ENCODE measurements at places on chromosomes 11 and 22.

DNA sequence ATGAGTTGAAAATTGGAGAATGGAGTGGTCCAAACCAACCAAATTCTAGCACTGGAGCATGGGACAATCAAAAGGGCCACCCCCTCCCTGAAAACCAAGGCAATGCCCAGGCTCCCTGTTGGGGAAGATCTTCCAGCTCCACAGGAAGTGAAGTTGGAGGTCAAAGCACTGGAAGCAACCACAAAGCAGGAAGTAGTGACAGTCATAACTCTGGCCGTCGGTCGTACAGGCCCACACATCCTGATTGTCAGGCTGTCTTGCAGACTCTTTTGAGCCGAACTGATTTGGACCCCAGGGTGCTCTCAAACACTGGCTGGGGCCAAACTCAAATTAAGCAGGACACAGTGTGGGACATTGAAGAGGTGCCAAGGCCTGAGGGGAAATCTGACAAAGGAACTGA is 80.5 kb upstream of the ADSL start:
- no peak for DNase-seq

- no peak for DNase-seq
These were observed 25.5 kb downstream of the UBASH3B start for GRCh38 chr11:122681070-122681469.

DNA sequence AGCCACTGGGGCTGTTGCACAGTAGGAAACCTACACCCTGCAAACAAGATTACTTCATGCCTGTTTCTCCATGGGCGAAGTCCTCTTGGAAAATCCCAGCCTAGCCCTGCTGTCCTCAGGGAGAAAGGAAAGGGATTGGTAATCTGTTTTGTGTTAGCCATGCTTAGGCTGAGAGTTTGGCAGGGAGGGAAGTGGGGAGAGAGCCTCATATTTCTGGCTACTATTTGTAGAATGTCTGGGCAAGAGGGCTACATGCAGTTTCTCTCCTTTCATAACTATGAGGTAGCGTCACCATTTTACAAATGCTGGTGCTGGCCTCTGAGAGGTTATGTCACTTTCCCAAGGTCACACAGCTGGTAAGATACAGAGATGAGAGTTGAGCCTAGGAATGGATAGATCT is 737 bp upstream of the MFRP start:
- peak; percentile 78 for DNase-seq

- no peak for DNase-seq
These were observed 120.7 kb upstream of the TOP3B start for GRCh38 chr22:22103078-22103875.

DNA sequence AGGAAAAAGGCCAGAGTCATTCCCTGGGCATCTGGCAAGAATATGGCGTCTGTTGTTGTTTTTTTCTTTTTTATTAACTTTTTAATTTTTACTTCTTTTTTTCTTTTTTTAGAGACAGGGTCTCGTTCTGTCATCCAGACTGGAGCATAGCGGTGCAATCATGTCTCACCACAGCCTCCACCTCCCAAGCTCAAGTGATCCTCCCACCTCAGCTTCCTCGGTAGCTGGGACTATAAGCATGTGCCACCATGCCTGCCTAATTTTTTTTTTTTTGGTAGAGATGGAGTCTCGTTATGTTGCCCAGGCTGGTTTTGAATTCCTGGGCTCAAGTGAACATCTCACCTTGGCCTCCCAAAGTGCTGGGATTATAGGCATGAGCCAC is 54.0 kb upstream of the PRDM11 start:
- no peak for DNase-seq

- no peak for DNase-seq
These were observed 14.3 kb upstream of the PMM1 start for GRCh38 chr22:41603873-41604332.

DNA sequence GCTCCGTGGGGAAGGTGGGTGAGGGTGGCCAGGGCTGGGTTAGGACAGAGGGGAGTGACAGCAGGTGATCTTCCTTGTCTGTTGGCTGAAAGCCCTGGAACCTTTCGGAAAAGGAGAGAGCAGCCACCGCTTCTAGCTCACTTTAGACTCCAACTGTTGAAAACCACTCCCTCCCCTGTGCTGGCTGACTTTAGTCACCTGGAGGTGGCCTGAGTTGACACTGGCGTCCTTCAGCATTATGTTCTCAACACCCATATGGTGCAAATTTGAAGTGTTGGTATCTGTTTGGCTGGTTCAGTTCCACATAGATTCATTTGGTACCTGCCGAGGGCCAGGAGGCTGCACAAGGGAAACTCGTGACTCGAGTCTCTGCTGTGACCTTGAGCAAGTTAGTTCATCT is 28.8 kb downstream of the ZC3H7B start:
- DNase-seq: no peak

- DNase-seq: no peak
These were observed 14.8 kb downstream of the SGSM3 start for GRCh38 chr22:40385036-40385782.

- DNase-seq: no peak
These were observed 579 bp upstream of the SLC5A4 start for GRCh38 chr22:32255726-32256125.

DNA sequence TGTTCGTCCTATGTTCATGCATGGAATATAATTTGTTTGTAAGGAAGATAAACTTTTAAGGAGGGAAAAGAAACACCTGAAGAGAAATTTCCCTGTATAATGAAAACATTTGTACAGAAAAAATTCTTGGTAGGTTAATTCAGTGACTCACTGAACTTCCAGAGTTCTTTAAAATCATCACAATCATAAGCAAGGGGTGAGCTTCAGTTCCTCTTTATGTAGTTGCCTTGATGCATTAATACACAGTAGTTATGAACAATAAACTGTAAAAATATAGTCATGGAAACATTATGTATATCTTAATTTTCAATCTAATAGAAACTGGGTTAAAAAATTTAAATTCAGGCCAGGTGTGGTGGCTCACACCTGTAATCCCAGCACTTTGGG is 1.1 kb upstream of the C11orf65 start:
- no peak for DNase-seq

DNA sequence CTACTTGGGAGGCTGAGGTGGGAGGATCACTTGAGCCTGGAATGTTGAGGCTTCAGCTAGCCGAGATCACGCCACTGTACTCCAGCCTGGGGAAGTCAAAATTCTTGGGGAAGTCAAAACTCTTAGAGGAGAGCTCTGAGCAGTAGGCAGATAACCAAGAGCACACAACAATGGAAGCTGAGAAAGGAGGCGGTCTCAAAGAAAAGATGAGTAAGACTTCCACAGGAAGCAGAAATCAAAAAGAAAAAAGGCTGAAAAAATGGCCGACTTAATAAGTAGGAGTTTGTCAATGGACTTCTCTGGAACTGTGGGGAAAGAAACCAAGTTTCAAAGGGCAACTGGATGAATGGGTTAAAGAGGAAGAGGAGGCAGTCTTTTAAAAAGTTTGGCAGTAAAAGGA is 32.1 kb downstream of the RAB30 start:
- no peak for DNase-seq

DNA sequence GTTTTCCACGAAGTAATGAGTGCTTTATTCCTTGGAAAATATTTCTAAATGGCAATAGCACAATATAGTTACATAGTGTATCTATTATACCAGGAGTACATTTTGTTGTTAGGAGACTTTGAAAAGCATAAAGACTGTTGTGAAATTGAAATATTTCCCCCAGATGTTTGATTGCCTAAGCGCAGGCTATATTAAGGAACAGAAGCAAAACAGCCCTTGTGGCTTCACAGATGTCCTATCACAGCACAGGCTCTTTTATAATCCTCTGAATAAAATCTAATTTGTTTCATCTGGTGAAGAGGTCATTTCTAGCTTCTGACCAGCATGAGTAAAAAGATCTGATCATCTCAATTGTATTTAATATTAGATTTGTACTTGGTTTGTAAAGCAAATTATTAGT is 48.2 kb downstream of the BSX start:
- DNase-seq: peak; percentile 44

DNA sequence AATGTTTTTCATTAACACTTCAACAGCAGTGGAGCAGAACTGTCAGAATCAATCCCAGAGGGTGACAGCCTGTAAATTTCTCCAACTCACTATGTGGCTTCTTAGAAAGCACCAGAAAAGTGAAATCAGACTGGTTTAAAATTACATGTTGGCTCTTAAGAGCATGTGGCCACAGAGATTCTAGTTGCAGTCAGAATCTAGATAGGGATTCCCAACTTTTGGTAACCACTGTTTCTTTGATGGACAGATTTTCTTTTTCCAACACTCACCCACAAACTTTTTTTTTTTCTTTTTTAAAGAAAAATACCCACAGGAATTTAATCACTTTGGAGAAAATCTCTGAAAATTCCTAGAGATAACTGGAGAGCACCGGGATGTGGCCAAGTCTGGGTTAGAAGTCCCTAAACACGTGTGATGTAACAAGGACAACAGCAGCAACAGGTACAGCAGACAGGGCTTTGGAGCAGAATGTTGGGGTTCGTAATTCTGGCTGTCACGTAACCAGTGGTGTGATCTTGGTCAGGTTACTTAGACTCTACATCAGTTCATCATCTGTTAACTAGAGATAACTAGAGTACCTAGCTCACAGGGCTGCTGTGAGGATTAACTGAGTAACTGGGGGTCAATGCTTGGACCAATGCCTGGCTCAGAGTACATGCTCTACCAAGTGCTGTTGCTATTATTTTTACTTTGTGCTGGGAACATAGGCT is 100.1 kb downstream of the NAT10 start:
- DNase-seq: no peak

DNA sequence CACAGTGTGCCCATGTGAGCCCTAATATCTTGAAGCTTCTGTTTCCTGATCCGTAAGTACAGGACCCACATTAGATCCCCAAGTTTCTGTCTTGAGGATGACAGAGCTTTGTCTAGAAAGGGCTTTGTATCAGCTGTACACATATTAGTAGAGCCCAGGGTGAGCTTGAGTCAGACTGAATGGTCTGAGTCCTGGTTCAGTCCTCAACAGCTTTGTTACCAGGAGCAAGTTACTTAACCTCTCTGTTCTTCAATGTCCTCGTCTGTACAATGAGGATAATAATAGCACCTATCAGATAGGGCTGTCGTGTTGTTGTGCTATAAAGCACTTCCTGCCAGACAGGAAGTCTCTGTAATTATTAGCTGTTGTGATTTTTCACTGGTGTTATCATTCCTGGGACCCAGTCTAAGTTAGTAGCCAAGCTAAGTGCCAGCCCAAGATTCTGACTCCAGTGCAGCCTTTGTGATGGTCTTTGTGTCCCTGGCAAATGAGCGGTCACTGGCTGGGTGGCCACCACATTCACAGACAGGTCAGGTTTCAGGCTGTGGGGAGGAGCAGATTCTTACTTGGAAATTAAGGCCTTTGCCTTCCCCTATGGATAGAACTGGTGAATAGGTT is 6.8 kb downstream of the TOM1 start:
- DNase-seq: no peak

DNA sequence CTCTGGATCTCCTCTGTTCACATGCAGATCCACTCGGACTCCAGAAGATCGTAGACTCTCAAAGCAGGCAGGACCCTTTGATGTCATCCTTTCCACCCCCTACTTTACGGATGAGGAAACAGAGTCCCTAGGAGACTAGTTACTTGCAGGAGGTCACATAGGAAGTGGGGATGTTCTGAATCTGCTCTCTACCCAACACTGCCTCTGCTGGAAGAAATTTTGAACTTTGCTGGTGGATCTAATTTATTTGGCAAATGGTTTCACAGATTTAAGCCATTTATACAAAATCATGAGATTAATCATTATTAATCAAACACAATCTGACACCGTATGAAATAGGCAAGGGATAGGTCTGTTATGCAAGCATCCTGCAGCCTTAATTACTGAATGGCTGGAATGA is 55.0 kb upstream of the USP47 start:
- DNase-seq: no peak

DNA sequence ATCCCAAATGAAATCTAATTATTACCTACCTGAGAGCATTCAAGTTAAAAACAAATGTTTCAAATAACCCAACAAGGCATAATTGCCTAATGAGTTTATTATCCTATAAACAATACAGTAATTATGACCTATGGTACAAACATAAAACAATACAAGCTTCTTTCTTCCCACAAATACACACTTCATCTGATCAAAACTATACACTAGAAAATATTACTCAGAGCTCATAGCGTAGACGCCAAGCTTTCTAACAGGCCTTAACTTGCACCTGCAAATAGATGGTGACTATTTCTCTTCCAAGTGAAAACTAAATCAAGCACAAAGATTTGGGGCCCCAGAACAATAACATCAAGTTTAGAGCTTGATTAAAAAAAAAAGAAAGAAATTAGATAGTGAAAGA is 78.1 kb downstream of the SOX6 start:
- no peak for DNase-seq

DNA sequence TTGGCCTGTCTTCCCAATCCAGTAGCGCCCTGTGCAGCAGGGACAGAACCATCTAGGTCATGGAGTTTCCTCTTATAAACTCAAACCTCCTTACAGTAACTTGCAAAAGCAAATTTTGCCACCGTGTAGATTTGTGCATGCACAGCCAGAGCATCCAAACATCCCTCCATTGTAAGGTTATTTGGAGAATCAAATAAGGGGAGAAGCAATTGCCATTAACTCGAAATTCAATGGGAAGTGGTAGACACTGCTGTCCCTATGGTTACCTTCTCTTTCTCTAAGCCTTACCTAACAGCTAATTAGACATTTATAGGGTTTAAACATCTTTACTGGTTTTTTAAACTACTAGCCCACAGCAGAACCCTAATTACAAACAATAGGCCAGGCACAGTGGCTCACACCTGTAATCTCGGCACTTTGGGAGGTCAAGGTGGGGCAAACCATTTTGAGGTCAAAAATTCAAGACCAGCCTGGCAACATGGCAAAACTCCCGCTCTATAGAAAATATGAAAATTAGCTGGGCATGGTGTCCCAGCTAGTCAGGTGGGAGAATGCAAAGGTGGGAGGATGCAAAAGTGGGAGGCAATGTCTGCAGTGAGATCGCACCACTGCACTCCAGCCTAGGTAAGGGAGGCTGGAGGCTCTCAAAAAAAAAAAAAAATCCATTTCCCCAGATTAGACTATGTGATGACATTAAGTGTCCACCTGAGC is 6.6 kb downstream of the HSPA8 start:
- no peak for DNase-seq

DNA sequence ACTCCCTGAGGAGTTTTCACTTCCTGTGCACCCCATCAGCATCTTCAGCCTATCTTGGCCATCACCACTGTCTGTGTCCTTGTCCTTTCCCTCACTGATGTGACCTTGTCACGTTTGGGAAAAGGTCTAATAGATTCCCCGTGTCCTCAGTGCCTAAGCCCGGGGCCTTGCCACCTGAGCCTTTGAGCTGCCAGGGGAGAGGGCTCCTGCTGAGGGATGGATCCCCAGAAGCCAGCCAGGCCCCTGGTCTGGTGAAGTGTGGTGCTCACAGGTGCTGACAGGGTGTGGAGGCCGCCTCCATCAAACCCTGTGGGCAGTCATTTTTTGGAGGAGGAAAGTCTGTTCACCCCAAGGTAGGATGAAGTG is 47.2 kb downstream of the GAB4 start:
- DNase-seq: no peak

GRCh38 chr11:12007230-12007593 is 1.2 kb downstream of the DKK3 start:
- no peak for DNase-seq
